ENCODE measurements at places on chromosomes 3 and 15.

GRCh38 chr15:86178845-86179244 is 99.2 kb downstream of the AGBL1 start:
- DNase-seq: no peak

DNA sequence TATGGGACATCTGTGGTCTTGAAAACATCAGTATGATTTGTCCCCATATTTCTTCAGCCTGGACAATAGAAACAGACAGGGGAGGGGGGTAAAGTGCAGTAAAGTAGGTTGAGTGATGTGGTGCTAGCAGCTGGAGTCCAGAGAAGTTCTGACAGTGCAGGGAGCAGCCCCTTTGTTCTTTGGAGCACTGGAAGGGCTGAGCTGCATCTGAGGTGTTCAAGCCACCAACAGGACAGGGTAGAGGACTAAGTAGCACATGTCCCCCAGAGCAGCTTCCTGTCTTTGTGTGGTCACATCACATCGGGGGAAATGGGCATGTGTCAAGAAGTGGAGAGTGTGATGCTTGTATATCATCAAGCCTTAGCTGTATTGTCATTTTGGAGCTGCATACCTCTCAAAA is 12.1 kb downstream of the MRPS22 start:
- DNase-seq: no peak

- DNase-seq: peak; percentile 26
These were observed 55.2 kb upstream of the CHRNA7 start for GRCh38 chr15:31974855-31975829.

GRCh38 chr3:146884296-146884695 is 279.1 kb upstream of the PLSCR5 start:
- DNase-seq: no peak

DNA sequence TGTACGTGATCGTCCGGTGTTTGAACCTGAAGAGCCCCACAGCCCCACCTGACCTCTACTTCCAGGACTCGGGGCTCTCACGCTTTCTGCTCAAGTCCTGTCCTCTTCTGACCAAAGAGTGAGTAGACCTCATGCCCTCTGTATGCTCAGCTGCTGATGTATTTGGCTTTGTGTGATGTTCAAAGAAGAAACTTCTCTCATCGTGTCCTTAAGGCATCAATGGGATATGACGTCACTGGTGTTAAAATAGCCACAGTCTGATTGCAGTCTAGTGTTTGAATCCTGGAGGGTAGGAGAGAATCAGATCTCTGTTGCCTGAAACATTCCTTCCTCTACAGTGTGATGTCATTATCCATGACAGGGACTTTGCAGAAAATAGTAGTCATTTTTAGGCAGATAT is 28.1 kb downstream of the ABHD2 start:
- peak; percentile 29 for DNase-seq

GRCh38 chr3:31054032-31054431 is 159.6 kb upstream of the GADL1 start:
- DNase-seq: no peak

DNA sequence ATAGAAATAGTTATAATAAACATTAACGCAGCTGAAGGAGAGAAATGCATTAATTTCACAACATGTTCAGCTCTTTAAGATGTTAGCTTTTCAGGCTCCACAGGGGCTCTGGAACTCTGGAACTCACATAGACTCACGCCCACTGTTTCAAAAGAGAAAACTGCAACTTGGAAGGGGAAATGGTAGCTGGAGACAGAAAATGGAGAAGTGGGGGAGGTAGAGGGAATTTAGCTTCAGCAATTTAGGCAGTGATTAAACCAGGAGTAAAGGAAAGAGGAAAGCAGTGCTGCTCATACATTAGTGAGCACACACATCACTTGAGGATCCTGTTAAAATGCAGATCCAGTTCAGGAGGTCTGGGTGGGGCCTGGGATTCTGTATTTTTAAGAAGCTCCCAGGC is 274.8 kb upstream of the TRIM42 start:
- DNase-seq: no peak

GRCh38 chr15:61383421-61383820 is 154.3 kb upstream of the RORA start:
- DNase-seq: peak; percentile 56

- no peak for DNase-seq
These were observed 225.4 kb downstream of the SATB1 start for GRCh38 chr3:18199757-18200156.

DNA sequence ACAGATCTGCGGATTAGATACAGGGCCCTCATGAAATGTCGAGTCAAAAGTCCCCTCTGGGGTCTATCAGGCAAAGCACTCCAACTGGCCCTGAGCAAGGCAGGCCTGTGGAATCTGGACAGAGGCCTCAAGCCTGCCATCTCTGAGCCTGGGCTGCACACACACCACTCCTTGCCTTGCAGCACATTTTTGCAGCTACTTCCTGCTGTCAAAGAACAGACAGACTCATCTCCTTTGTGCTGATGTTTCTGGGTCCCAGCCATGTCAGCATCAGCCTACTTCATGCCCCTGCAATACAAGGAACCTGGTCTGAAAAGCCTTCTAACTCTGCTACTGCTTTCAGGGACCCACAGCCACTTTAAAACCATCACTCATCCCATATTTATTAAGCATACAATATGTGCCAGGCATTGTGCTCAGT is 60.6 kb upstream of the IL12A start:
- DNase-seq: peak; percentile 72

- peak; percentile 8 for DNase-seq
These were observed 24.7 kb downstream of the SLC15A2 start for GRCh38 chr3:121918779-121919483.

- no peak for DNase-seq
These were observed 64.4 kb downstream of the ZNF609 start for GRCh38 chr15:64524778-64525177.

- no peak for DNase-seq
These were observed 7.3 kb downstream of the TP63 start for GRCh38 chr3:189638276-189639031.

DNA sequence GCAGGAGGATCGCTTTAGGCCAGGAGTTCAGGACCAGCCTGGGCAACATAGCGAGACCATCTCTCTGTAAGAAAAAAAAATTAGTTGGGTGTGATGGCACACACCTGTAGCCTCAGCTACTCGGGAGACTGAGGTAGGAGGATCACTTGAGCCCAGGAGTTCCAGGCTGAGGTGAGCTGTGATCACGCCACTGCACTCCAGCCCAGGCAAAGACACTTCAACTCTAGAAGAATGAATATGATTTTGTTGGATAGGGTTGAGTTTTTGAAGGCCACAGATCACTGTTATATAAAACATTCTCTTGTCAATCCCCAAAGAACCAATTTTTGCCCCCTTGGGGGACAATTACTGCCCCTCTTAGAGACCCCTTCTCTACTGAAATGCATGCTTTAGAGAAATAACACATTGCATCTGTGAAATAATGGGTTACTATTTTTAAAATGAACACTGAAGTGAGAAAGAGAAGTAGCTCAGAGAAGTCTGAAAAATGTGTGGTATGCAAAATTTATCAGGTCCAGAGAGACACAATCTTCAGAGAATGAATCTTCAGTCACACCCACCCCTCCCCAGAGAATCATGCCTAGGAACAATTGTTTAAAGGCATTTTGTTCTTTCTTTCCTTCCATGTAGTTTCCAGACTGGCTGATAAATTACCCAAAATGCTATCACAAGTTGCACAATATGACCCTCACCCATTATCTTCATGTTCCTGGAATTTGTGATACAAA is 42.7 kb downstream of the METTL6 start:
- DNase-seq: no peak

GRCh38 chr3:170584585-170585007 is 1.3 kb downstream of the SLC7A14 start:
- peak; percentile 67 for DNase-seq

DNA sequence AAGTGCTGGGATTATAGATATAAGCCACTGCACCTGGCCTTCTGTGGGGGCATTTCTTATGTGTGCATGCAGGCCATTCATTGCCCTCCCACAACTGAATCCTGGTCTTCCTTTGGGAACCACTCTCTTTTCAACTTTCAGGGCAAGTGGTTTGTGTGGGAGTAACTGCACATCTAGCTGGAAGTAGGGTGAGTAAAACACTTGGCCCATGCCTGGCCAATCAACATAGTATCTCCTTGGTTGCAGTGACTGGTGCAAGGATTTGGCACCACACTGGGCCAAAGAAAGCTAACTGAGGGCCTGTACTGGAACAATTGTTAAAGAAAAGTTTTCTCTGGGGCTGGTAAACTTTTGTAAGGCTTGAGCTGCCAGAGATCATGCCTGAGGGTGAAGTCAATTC is 189.2 kb upstream of the FEZF2 start:
- DNase-seq: no peak

- DNase-seq: no peak
These were observed 23.2 kb downstream of the EIF1B start for GRCh38 chr3:40332684-40333083.

DNA sequence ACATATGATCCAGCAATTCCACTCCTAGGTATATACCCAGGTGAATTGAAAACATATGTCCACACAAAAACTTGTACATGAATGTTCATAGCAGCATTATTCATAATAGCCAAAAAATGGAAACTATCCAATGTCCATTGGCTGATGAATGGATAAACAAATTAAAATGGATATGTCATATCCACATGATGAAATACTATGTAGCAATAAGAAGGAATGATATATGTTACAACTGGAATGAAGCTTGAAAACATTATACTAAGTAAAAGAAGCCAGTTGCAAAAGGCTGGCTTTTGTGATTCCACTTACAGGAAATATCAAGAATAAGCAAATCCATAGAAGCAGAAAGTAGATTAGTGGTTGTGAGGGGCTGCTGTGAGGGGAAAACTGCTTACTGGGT is 33.7 kb downstream of the BNC1 start:
- DNase-seq: no peak

- no peak for DNase-seq
These were observed 67.0 kb upstream of the ABHD2 start for GRCh38 chr15:89021224-89021623.

DNA sequence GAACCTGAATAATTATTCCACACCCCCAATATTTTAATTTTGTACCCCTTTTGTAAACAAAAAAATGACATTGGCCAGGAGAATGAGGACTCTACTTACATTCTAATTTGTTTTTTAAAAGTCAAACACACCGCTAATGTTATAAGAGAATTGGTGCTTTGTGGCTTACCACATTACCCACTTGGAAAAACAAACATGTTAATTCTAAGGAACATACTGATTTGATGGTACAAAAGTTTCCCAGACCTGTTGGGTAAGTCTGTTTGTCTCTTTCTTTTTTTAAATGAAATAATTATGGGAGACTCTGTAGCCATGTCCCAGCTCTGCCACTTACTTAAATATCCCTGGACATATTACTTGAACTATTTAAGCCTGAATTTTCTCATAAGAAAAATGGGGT is 352.5 kb upstream of the C2CD4B start:
- DNase-seq: no peak

DNA sequence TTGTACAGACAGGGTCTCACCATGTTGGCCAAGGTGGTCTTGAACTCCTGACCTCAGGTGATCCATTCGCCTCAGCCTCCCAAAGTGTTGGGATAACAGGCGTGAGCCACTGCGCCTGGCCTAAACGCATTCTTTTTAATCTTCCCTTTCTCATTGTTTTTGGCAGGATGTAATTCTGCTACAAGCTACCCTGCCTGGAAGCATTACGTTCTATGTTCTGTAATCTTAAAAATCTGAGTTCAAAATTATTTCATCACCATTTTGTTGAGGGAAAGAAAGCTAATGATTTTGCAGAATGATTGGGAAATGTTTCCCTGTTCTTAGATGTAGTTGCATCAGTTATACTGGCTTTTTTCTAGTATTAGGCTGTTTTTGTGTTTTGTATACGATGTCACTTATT is 71.5 kb downstream of the RGMA start:
- DNase-seq: no peak

- DNase-seq: no peak
These were observed 96.8 kb downstream of the OCA2 start for GRCh38 chr15:28002136-28002861.

- no peak for DNase-seq
These were observed 542 bp downstream of the GABRA5 start for GRCh38 chr15:26867200-26868007.

- no peak for DNase-seq
These were observed 97.7 kb downstream of the PLCH1 start for GRCh38 chr3:155647206-155647605.

- DNase-seq: no peak
These were observed 74.3 kb downstream of the B3GNT5 start for GRCh38 chr3:183327343-183327742.

- no peak for DNase-seq
These were observed 3.9 kb downstream of the NEIL1 start for GRCh38 chr15:75350601-75351361.

GRCh38 chr15:101169495-101170071 is 82.3 kb downstream of the CHSY1 start:
- DNase-seq: peak; percentile 49

GRCh38 chr3:59234884-59235633 is 185.2 kb upstream of the CFAP20DC start:
- no peak for DNase-seq

DNA sequence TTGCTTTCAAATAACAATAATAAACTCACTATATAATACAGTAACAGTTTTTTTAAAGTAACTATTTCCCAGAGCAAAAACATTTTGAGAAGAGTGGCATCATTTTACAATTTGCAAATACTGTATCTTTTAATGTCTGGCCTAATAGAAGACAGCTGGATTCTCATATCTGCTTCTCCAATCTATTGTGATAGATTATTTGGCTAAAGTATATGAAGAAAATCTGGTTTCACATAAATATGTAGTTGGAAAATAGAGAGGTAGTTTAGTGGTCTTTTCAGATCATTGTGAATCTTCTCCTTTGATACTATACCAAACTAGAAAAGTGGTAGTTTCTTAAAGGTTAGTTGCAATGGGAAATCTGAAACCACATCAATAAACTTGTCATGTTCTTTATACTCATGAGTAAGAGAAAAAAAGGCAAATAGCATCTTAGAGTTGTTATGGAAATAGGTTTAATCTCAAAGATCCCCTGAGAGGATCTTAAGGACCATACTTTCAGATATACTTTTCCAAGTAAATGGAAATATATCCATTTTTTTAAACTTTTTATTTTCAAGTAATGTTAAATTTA is 124.8 kb upstream of the NR2E3 start:
- peak; percentile 46 for DNase-seq

DNA sequence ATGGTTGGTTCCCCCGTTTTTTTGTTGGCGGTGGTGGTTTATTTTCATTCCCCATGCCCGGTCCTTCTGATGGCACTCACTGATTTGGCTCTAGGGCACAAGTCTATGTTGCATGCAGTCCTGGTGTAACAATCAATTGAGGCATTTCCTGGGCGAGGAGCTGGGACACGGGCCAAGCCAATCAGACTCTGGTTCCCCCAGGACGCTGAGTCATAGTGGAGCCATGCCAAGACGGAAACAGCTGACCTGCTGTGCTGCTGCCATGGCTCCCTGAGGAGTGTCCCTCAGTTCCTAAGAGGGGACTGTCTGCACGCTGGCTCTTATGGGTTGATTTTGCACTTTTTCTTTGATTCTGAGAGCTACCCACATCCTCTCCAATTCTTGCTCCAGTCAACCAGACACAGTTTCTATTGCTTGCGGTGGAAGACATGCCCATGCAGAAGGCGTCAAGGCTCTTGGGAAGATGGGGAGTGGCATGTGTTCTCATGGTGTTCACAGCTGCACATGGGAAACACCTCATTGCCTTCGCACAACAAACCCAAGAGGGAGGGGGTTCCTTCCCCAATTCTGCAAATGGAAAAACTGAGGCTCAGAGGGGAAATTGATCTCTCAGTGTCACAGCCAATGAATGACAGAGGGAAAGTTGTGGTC is 28.3 kb upstream of the ALDH1L1 start:
- DNase-seq: peak; percentile 98

All from EL (cell line).